ENCODE measurements at places on chromosomes 3 and 15.

GRCh38 chr15:82047453-82048400, 1.9 kb upstream of the MEX3B start:
- no peak for DNase-seq

GRCh38 chr3:186093271-186093900, 15.5 kb downstream of the ETV5 start:
- DNase-seq = no peak

DNA sequence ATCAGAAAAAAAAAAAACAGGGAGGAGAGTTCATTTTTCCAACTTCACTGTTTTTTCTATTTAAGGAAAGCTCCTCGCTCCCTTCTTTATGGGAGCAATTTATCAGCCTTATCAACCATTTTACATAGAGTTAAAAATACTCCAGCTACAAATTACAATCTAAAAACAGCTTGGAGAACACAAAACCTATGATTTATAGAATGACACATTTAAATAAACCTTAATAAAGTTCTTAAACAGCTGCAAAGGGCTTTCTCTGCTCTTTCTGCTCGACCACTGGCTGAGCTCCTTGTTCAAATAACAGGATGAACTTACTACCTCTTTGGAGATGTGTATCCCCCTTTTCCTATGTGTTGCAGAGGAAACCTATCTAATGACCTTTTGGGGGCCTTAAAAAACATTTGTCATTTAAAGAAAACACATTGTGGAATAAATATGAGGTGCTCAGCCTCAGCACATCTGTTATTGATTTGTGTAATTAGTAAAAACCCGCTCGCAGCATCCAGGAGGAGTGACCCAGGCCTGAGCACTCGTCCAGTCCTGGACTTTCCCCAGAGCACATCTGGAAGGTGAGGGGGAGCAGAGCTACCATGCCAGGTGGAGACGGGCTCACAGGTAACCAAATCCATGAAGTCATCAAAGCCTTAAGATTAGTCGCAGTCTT, 231.2 kb downstream of the ATP8B4 start:
- DNase-seq = no peak

DNA sequence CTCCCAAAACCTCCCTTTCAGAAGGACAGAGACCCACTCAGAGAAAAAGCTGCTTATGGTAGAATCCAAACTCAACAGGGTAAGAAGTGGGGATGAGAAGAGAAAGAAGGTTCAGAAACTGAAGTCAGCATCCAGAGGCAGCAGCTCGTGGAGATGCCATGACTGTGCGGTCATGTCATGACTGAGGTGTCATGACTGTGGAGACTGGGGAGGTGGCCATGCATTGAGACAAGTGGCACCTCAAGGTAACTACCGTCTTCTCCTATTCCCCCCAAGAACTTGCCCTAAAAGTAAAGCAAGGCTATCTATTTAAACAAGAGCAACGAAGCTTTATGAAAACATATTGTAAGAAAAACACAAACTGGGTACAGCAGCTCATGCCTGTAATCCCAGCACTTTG, 15.1 kb downstream of the CHRNA3 start:
- no peak for DNase-seq

DNA sequence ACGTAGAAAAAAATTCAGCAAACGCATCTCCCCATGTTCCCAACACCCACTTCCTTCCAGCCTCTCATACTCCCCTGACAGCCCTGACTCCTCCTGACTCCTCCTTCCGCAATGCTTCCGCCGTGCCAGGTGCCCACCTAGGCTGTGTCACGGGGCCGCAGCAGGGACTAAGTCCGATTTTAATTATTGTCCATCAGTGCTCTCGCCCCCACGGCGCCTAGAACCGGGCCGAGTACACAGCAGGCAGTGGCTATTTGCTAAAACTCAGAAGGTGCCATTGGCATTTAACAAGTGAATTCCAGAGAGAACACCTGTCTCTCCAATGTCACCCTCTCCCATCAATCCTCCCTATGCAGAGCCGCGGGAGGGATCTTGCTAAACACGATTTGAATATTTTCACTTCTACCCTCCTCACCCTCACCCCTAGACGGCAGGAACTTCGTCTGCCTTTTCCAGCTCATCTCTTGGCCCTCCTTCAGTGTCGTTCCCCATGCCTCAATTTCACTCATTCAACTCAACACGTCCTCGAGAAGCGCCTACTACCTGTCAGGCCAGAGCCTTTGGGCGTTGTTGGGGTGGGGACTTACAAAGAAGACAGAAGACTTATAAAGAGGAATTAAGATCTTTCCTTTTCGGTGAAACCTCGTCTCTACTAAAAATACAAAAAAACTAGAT, 11.5 kb upstream of the SHF start:
- DNase-seq = no peak

- no peak for DNase-seq
These were observed 1035.3 kb downstream of the ROBO1 start for GRCh38 chr3:78732471-78732870.

DNA sequence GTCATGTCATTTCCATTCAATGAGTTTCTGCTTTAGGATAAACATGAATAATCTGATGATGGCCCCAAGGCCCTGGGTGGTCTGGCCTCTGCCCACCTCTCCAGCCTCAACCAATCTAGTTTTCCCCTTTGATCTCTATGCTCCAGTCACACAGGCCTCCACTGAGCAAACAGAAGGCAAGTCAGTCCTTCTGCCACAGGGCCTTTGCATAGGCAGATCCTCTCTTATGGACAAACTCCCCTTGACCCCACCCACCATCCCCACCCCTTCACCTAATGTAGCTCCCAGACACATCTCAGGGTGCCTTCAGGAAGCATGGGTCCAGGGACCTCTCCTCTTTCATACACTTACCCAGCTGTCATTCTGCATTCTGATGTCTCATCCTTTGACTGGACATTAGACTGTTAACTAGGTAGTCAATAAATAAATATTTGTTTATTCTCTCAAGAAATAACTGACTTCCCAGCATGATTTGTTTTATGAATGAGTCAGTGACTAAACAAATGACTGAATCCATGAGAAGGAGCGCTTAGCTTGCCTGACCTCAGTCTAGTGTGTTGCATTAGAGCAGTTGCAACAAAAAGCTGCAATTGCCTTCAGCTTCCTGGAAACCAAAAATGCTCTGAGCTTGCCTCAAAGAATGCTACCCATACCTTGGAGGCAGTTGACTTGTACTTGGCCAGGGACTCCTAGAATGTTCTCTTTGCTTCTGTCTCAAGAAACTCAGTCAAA, 386.6 kb upstream of the WNT5A start:
- DNase-seq = no peak

DNA sequence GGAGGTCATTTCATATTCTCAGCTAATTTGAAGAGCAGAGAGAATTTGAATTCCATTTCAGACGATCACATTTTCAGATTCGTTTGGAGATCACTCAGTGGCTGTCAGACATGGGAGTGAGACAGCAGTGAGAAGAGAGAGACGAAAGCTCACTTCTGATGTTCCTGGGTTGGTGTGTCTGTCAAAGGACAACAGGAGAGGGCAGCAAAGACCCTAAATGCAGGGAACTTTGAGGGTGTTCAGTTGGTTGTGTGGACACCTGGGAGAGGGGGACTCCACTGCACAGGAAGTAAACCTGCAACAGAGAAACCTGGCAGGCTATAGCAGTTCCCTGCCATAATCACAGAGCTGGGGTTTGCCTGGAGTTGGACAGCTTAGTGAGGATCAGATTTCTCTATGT, 675.1 kb downstream of the SQOR start:
- DNase-seq = no peak

GRCh38 chr3:165440380-165440779, 244.2 kb upstream of the SLITRK3 start:
- no peak for DNase-seq

GRCh38 chr15:62909257-62909656, 133.3 kb upstream of the TPM1 start:
- DNase-seq = no peak

DNA sequence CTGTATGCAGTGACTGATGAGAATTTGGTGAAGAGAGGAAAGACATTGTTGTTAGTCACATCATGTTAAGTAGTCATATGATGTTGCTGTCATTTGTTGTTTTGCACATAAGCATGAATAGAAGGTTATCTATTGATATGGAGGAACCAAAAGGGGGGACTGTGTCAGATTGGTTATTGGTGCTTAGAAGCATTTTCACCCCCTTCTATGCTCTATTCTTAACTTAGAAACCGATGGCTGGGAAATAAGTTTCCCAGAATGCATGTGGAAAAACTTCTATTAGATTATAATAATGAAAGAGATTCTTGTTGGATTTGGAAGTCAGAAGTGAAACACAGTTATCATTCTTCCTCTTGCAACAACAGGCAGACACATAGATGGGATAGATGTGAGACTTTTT, 33.2 kb upstream of the CADM2 start:
- no peak for DNase-seq

GRCh38 chr15:26766262-26766661, 6.6 kb downstream of the GABRB3 start:
- DNase-seq = no peak
